ENCODE measurements at places on chromosomes 2 and 18.

DNA sequence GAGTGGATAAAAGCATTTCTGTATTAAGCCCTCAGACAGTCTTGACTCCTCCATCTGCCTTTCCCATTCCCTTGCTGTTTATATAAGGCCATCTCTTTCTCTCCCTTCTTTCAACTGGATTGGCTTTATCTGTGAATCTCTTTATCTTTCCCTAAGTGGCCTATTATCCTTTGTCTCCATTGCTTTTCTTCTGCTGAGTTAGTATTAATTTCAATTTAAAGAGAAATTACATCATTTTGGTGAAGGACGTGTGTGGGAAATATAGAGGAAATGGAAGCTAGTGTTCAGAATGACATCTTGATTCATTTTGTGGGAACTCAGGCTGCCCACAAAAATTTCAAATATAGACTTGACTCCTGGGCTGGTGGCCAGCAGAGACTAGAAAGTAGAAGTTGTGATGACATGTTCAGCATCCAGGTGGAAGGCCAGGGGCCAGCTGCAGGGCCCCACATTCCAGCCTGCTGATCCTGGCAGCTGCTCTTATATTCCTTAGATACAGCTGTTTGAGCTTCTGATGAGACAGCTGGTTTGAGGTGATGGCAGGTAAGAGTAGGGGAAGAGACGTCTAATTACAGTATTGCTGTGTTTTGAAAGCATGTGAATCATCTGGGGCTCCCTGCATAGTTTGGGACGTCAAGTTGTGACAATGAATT is 52.3 kb downstream of the DIS3L2 start:
- peak; percentile 91 for DNase-seq

DNA sequence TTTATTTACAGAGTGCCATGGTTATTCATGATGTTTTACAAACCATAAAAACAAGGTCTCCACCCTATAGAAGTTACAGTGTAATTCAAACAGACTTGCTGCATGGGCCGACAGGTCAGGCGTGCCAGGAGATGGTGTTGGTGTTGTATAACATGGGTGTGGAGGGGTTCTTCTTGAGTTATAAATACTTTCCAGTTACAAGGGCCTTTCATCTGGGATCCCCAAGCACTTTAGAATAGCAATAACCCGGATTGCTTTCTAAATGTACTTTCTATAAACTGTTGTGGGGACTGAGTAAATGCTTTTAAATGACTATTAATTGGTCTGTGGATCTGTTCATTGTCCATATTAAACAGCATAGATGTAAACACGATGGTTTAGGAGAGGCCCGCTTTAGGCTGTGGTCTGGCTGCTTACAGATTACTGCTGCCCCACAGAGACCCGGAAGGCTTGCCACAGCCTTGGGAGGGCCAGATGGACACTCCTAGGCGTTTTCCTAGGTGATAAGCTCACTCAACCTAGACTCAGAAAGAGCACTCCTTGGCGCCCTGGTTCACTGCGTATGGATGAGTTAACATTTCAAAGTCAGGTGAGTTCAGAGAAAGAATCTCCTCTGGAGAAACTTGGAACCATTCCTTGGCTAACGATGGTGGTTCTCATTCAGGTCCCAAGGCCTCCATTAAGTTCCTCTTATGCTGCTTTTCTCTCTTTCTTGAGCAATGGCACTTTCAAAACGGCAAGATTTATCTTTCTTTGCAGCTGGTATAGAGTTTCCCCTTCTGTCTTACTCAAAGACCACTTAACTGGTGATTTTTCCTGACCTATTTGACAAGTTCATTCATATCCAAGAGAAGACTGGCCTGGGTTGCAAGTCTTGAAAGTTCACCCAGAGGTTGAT is 3.6 kb upstream of the KIAA2012 start:
- no peak for DNase-seq

GRCh38 chr2:235847576-235847975 is 320.6 kb downstream of the GBX2 start:
- DNase-seq, result no peak

DNA sequence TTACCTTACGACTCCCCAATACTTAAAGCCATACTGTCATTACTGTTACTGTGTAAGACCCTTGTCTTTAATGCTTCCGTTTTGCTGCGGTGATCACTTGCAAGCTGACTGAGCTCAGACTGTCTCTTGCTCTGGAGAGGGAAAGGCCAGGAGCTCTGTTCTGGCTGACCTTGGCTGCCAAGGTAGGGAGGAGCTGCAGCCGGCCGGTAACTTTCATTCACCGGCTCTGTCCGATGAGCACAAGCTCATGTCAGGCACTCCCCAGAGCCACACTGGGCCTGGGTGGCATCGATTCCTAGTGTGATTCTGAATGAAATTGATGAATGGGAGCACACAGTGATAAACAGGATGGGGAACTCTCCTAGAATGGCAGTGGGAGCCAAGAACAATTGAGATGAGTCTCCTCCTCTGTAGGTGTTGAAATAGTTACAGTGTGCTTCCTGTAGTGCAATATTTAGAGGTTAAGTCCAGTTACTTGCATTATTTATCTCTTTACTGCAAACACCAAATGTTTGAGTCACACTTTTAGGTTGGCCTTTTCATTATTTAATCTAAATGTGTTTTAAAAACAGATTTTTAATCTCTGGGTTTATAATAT is 100.9 kb downstream of the ATP9B start:
- DNase-seq, result no peak

- peak; percentile 29 for DNase-seq
Measured at GRCh38 chr2:228039752-228040534, 141.5 kb downstream of the SPHKAP start.

- DNase-seq, result peak; percentile 12
Measured at GRCh38 chr2:220512419-220512818, 885.0 kb downstream of the SLC4A3 start.

DNA sequence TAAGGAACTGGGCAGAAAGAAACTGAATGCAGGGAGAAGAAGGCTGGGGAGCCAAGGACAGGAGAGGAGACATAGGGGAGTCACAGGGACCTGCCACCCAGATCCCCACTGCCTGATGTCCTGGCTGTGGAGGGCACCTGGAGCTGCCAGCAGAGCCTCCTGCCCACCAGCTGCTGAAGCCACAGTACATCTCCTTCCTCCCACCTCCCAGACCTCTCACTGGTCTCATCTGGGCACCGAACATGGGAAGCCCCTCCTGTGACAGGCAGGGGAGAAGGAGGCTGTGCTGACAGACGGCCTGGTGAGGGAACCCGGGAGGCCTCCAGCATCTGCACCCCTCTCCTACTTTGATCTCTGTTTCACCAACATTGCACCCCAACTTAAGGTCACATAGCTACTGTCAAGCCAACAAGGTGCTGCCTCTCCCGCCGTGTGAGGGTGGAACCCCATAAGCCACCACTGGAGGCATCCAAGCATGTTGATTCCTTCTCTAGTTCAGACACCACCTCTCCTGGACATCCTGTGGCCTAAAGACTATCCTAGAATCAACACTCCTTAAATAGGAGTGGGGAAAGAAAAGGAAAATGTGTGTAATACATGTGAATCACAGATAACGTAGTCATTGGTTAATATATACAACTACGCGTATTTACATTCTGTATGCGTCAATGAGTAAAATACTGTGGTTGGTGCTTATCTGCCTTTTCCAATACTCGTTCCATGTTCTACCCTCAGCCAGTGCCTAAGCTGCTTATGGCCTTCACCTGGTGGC is 3.5 kb upstream of the RNPEPL1 start:
- DNase-seq, result no peak

DNA sequence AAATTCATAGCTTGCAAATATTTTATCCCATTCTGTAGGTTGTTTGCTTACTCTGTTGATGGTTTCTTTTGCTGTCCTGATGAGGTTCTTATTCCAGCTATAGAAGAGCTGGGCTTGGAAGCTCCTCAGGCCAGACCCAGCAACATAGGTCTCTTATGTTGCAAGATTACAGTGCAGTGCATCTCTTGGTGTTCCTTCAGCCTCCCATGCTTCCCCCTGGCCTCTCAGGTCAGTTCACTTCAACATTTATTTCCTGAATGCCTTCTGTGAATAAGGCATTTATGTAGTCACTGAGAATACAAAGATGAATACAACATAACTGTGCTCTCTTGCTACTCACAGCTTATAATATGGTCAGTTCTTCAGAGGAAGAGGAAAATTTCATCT is 179.0 kb upstream of the SLC39A10 start:
- DNase-seq, result no peak

DNA sequence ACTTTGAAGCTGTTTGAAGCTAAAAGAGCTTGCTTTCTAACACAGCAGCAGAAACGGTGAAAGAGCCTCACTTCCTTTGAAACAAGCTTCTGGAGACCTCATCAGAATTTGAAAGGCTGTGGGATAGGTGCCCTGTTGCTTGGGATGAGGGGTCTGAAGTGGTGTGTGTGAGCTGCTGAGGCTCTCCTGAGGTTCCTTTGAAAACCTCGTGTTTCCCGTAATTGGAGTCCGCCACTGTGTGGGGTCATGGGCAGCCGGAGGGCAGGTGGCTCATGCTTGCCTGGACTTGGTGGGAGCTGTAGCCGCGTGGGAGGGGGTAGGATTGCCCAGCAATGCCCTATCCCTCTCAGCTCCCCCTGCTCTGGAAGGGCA is 34.4 kb downstream of the CABLES1 start:
- no peak for DNase-seq

DNA sequence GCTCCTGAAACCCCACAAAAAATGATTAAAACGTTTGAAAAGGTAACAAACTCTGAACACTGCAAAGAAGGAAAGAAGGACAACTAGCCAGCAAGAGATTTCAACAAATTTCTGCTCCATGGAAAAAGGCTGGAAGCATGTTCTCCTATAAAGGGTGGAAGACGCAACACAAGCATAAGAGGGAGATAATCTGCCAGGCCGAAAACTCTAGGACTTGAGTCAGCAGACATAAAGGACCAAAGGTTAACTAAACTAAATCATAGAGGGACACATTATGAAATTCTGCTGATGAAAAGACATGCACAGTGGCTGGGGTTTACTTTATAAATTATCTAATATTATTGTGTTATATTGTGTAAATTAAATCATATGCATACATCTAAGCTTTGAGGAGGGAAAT is 6.8 kb downstream of the NPHP1 start:
- DNase-seq, result no peak

GRCh38 chr2:215553946-215554345 is 118.1 kb upstream of the FN1 start:
- no peak for DNase-seq

DNA sequence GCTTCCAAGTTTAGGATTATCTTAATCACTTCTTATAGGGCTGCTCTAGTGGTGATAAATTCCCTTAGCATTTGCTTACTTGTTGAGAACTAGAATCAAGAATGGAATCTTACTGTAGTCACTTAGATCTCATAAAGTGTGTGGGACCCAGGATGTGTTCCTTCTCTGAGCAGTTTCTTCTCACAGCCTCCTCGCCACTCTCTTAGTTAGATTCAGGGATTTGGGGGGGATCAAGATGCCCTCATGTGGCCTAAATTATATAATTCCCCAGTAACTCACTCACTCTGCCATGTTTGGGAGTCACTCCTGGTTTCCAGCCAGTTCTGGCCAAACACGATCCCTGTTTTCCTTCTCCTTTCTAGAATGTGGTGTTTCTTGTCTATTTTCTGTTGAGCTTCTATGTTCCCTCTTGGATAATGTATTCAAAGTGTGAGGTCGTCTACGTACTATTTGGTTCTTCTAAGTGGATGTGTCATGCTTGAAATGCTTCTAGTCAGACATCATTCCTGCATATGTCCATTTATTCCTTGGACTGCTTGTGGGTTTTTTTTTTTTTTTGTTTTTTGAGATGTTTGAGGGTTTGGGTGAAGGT is 414.9 kb upstream of the SYT4 start:
- no peak for DNase-seq

- DNase-seq, result no peak
Measured at GRCh38 chr18:79944746-79945117, 6.7 kb downstream of the SLC66A2 start.

- DNase-seq, result no peak
Measured at GRCh38 chr2:74739129-74739528, 85.1 kb downstream of the SEMA4F start.

DNA sequence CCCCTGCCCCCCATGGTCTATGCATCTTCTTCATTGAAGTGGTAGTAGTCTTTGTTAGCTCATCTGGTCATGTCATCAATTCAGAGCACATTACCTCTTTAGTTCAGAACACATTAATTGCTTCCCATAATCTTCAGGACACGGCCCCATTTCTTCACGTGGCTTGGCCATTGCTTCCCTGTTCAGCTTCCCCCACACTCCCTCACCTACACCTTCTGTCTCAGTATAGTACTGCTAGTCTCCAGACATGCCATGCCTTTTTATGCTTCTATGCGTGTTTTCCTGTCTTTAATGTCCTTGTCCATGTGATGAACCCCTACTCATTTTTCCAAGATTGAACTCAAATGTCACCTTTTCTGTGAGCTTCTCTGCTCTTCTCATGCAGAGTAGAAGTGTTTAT is 35.1 kb downstream of the MSH2 start:
- no peak for DNase-seq

DNA sequence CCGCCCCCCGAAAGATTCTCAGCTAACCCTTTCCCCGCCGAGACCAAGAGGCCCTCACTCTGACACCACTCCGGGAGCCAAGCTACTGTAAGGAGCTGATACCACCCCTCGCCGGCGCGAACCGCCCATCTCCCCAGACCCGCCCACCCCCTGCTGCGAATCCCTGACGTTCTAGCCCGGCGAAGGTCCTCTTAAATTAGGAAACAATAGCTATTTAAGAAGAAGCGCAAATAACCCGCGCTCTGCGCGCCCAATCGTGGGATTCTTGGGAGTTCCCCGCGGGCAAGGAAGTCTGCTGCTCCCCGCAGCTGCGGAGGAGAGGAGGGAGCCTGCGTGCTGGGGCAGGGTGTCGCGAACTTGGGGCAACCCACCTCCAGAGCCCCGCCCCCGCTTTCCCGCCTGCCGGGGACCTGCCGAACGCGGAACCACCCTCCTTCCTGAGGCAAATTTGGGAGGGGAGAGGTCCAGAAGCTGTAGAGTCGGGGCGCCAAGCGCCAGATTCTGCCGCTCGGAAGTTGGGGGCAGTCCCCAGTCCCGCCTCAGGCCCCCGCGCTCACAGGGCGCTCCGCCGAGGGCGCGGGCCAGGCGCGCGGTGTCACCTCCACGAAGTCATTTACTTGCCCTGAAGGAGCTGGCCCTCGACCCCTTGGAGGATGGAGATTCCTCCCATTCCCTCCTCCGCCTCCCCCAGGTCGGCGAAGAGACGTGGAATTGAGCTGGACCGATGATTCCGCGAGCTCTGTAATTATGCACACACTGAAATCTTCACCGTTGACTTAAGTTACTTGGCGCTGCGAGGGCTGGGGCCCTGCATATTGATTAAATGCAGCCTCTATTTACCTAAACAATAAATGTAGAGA is 8.4 kb upstream of the SP9 start:
- no peak for DNase-seq

GRCh38 chr2:48284621-48285212 is 245.2 kb upstream of the STON1 start:
- no peak for DNase-seq

DNA sequence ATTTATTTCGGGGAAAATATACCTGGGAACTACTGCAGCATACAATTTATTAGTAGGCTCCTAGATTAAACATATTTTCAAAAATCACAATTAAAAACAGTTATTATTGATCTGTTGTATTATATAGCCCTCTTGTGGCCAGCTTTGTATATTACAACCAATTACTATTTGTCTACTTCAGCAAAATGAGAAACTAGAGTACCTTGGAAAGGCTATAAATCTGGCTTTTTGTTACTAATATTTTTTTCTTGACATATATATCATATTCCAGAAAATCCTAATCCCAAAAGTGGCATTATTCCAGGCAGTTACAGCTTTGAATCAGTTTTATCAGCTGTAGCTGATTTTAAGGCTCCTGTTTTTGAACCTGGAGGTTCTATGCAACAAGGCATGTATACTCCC is 101.2 kb downstream of the UBR3 start:
- peak; percentile 2 for DNase-seq
